NCI-H2171 (cell line): ENCODE measurements at places on chromosomes 3 and 15.
A peak's percentile ranks its signal among the peaks of the same experiment; 100 is the strongest.

DNA sequence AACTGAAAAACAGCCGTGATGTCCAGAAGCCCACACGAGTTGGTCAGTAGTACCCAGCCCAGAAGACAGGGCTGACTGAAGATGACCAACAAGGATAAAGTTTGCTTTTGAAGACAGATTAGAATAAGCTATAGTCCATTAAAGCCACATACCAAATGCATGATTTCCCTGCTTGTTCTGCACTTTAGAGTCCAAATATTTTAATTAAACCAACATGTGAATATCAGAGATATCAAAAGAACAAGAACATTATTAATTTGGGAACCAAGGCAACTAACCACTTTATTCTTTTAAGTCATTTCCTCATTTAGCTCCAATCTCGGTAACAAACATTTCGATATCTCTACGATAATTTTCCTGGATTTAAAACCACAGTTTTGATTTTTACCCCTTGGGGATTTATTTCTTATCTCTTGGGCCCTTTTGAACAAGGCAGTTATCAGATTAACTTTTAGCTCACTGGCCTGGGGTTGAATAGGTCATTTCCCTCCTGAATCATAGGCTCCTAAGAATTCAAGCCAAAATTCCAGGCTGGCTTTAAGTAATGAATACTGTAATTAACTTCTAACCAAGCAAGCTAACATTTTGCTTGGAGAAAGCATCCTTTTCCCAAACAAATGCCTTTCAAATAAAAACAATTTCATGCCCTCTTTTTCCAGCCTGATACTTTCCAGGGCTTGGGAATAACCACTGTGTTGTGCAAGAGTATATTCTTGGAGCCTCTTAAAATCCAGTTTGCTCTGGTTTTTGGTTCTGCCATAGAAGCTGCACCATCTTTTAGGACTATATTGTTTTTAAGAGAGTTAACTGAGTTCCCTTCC is 102.9 kb upstream of the NR2E3 start:
- DNase-seq, result no peak

DNA sequence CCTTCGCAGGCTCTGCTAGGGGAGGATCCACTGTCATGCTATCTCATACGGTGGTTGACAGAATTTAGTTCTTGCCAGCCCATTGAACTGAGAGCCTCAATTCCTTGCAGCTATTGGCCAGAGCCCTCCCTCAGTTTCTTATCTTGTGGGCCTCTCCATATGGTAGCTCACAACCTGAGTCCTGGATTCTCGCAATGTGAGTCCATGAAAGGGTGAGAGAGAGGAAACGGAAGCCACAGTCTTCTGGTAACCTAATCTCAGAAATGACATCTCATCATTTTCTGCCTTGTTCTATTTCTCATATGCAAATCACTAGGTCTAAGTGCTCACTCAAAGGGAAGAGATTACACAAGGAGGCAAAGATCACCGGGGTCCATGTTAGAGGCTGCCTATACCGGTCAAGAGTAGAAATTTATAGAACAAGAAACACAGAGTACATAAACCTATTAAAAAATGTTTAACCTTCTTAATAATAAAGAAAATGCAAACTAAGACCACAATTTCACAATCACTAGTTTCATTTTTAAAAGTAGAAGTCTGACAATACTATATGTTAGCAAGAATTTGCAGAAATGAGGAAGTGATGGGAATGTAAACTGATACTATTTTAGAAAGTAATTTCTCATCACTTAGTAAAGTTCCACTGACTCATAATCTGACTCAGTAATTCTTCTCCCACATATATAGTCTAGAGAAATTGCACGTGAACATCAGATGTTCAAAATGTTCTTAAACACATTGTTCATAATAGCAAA is 378.4 kb upstream of the AGTR1 start:
- no peak for DNase-seq

DNA sequence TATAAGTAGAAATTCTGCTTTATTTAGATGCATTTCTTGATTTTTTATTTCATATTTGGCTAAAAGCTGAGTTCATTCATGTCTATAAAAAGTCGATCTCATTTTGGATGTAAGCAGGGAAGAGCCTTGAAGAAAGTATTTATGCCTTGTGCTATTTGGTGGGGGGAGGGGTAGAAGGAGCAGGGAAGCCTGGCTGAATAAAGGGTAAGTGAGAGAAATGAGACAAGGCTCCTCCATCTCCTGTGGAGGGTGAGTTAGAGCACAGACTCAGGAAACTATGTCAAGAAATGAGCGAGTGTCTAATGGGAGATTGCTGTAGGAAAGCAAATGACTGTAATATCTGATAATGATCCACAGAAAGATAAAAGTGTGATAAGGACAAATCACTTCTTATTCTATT is 121.8 kb upstream of the ATP11B start:
- no peak for DNase-seq

DNA sequence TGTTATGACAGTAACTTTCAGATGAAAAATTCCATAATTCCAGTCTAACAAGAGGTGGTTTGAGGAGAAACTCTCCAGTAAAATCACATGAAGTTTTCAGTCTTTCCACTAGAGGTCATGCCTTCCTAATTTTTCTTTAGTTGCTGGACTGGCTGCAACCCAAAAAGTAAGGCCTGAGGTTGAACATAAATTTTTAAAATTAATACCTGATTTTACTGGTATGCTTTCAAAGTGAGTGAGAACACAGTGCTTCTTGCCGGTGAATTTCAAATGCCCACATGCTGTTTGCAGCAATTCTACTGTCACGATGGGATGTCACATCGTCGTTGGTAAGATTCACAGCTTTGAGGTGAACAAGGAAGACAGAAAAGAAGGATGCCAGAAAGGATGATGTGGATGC is 89.0 kb upstream of the FGF12 start:
- DNase-seq, result peak; percentile 33

- DNase-seq, result no peak
Observed at GRCh38 chr15:84734794-84735479, 13.5 kb upstream of the ZNF592 start.

DNA sequence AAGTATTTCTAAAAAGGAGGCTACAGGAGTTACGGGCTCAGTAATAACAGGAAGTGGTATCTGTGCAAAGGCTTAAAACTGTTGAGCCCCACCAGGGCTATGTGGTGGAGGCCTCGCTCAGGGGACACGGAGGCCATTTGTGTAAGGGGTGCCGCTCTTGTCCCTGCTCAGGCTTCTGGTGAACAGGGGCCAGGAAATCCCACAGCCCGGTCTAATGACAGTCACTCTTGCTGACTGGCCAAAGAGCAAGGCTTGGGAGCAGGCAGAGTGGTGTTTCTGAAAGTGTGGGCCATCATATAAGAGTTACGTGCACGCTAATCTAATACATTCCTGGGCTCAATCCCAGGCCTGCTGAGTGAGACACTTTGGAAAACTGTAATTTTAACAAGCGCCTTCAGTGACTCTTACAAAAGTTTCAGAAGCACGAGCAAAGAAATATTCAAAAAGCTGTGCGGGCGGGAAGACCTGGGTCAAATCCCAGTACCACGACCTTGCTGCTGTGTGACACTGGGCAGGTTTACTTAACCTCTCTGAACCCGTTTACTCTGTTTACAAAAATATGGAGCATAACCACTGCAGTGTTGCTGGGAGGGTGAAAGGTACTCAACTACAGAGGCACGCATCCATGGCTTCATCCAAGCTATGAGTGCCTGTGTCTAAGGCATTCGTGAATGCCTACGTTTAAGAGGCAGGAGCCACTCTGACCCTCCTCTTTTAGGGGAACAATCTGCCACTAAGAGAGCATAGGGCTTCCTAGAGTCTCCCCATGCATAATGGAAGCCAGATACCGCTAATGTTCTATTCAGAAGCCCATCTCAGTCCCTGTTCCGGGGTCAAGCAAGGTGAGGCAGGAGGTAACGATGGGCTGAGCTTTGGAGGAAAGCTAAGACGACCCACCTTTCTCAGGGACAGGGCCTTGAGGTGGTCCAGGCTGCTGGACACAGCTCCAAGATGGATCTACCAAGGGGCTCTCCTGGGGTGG is 2.0 kb downstream of the ATP10A start:
- DNase-seq, result no peak

GRCh38 chr3:66863205-66864111 is 134.6 kb upstream of the KBTBD8 start:
- no peak for DNase-seq

DNA sequence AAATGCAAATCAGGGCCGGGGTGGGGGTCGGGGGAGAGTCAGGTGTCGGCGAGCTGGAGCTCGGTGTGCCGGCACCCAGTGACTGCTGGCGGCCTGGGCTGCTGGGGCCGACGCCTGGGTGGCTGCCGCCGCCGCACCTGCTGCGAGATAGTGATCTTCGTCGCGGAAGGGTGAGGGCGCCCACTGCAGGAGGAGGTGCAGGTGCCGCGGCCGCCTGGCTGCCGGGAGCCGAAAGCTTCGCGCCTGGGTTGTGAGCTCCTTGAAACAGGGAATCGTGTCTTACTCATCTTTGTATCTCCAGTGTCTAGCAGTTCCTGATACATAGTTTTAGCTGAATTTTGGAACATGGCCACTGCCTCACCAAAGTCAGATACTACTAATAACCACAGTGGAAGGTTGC is 64.0 kb upstream of the CPOX start:
- DNase-seq, result peak; percentile 26

- DNase-seq, result no peak
Observed at GRCh38 chr15:48423342-48423741, 92.1 kb downstream of the DUT start.

- no peak for DNase-seq
Observed at GRCh38 chr3:142127941-142128658, 21.2 kb downstream of the TFDP2 start.

DNA sequence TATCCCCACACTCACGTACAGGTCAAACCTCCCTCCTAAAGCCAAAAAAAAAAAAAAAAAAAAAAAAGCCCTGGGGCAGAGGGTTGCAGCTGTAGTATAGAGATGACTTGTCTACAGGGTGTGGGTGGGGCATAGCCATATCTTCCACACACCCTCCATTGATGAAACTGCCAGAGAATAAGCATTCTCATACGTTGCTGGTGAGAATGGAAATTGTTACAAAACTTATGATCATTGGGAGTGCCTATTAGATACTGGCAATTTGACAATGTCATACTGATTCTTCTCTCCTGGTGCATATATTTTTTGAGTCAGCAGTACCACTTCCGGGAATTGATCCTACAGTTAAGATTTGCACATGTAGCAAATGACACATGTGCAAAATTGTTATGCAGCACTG is 11.0 kb upstream of the CTNNB1 start:
- no peak for DNase-seq

DNA sequence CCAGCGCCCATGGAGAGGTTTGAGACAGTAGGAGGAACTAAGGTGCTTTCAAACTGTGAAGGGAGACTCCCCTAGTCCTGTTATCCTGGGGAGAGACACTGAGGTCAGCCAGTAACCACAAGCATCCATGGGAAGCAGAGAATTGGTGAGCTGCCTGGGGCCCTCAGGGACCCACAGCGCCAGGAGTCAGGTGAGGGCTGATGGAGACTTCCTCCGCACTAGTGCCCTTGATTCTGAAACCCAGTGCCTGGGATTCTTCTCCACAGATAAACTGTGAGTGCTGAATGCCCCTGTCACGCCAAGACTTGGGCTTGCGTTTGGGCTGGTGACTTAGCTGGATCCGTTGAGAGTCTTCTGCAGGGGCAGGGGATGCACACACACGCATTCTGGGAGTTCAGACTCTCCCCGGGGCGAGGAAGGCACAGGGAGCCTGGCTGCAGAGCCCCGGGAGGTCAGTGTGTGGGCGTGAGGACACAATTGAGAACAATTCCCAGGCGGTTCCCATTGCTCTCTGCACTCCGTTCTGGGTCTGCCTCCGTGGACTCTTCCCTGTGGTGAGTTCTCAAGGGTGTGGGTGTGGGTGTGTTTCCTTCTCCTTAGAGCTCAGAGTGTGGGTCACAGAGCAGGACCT is 37.9 kb upstream of the SLCO2A1 start:
- DNase-seq, result no peak

DNA sequence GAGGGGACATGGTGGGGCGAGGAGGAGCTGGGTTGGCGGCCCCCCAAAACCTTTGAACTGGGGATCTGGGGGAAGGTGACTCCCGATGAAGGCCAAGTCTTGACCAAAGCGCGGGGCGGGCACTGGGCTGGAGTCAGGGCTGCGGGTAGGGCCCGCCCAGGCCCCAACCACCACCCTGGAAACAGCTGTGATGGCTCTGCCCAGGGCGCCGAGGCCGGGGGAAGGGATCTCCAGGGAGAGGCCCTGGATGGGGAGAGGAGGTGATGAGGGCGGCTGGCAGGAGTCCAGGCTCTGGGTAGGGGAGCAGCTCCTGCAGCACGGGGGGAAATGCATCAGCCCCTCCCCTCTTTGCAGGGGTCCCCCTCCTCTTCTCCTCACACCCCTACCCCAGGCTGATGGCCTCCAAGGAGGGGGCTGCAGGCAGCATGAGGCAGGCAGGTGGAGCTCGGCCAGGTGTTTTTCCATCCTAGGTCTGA is 5.9 kb upstream of the C15orf39 start:
- DNase-seq, result peak; percentile 75

GRCh38 chr3:60582288-60582687 is 669.0 kb downstream of the FHIT start:
- DNase-seq, result no peak

DNA sequence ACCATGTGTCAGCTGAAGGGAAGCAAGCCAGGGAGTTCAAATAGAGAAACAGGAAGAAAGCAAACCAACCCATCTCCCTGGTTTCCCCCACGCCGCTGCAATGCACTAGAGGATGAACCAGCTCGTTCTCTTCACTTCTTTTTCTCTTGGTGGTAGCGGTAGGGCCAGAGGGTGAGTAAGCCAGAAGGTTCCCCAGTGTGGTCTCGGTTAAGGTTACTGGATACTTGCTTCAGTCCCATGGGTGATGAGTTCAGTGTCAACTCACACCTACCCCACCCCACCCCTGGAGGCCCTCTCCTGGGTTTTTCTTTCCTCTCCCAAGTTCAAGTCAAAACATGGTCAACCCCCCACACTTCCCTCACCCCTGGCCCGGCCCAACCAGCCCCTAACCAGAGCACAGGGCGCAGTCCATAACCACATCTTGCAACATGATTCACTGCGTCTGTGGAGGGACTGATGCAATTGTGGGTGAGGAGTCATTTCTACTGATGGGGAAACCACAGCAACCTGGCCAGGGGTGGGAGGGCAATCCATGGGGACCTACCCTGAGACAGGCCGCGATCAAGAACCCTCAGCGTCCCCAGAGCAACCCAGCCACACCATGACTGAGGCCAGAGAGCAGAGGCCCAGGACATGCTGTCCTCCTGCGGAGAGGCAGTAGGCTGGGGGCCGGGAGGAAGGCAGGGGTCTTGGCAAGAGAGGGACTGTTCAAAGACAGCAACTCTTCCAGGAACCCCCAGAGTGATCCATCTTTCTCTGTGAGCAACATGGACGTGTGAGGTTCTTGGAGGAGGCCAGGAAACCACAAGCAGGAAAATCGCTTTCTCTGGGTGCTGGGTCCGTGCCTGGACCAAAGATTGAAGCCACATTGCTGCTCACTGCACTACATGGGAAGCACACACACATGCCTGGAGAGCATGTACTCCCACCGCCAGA is 276.6 kb downstream of the UACA start:
- DNase-seq, result no peak

GRCh38 chr3:104805508-104805907 is 561.2 kb upstream of the ALCAM start:
- peak; percentile 17 for DNase-seq

GRCh38 chr3:47527952-47528725 is 14.6 kb upstream of the ELP6 start:
- no peak for DNase-seq

- peak; percentile 39 for DNase-seq
Observed at GRCh38 chr3:69143612-69144011, 21.2 kb upstream of the LMOD3 start.
